ENCODE measurements at places on chromosomes 6 and 20.
A peak's percentile ranks its signal among the peaks of the same experiment; 100 is the strongest.

DNA sequence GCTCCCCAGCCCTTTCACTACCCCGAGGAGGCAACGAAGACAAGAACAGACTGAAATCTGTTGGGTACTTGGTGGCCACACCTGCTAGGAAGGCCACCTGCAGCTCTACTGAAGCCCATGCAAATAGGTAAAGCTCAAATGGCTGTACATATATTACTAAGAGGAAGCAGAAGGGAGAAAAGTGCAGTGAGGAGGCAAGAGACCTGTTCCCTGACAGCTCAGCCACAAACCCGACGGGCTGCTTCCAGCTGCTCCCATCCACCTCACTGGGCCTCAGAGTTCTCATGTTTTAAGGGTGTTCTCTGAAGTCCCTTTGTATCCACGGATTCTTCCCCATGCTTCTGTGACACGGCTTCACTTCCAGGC lies 24.6 kb downstream of the TRAM2 start:
- no peak for DNase-seq

- DNase-seq = peak; percentile 81
Measured at GRCh38 chr20:4814696-4815252, 93.1 kb downstream of the PRND start.

- no peak for DNase-seq
Measured at GRCh38 chr6:79842376-79843040, 104.8 kb downstream of the ELOVL4 start.

GRCh38 chr6:169251822-169252504 lies 1.7 kb downstream of the THBS2 start:
- DNase-seq = no peak

DNA sequence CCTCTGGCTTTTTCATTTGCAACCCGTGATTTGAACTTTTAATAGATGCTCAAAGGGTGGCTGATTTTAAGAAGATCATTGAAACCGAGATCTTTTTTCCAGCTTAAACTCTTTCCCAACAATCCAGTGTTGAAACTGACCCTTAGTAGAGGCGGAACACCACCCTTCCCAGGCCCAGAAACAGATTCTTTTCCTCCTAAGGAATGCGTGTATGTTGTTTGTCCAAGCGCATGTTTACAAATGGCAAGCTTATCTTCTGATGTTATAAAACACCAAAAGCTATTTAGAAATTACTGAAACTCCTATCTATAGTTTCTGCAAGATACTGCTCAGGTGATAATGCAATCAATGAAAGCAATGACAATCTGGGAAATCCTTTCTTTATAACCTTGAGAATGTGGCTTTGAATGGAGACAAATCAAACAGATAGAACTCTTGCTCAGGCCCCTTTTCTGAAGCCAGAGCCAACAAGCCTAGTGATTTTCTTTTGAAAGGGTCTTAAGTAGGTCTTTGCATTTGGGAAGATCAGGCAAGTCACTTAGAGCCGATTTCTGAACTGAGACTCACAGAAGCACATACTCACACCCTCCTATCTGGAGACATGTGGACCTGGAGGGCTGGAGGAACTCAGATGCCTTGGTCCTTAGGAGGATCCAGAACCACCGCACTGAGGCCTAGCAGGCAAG lies 9.1 kb downstream of the BANF2 start:
- DNase-seq = no peak

DNA sequence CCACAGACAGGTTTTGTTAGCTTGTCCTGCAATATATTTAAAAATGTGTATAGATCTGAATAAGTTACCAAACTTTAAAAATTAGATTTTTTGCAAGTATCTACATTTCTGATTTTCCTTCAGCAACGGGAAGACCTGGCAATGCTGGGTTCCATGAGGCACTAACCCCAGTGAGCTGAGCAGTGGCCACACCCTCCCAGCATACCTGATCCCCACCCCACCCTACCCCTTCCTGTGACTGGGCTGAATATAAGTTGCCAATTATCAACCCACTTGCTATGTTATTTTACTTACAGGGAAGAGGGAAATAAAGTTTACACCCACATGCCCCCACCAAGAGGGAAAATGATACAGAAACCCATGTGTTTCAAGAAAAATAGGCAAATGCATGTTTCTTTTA lies 70.3 kb upstream of the RALGAPA2 start:
- no peak for DNase-seq

Measured in activated naive CD4-positive, alpha-beta T cell treated with Interleukin-2 at 50 U/mL for 16 hours (primary cell).